Activated CD4-positive, alpha-beta T cell treated with anti-CD3 and anti-CD28 coated beads, Interleukin-10, Interleukin-2, amounts not matched to agents 100 ng/mL and 50 ng/mL, durations not matched to agents 16 hours and 8 hours (primary cell): ENCODE measurements at places on chromosomes 1 and 21.

DNA sequence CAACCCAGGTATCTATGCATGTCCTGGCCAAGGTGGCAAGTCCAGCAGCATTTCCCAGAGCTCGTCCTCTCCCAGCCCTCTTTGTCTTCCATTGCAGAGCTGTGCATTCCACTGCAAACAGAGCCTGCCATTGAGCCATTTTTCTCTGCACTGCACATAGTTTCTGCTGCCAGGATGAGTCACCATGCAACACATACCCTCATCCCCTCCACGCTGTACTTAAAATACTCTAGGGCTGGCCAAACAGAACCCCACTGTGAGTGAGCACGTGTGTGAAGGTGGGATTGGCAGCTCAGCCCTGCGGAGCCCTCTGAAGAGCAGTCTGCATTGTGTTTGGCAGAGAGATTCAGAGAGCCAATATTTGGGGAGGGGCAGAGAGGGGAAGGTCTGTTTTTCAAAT is 3.9 kb upstream of the ATP1B1 start:
- no peak for DNase-seq

DNA sequence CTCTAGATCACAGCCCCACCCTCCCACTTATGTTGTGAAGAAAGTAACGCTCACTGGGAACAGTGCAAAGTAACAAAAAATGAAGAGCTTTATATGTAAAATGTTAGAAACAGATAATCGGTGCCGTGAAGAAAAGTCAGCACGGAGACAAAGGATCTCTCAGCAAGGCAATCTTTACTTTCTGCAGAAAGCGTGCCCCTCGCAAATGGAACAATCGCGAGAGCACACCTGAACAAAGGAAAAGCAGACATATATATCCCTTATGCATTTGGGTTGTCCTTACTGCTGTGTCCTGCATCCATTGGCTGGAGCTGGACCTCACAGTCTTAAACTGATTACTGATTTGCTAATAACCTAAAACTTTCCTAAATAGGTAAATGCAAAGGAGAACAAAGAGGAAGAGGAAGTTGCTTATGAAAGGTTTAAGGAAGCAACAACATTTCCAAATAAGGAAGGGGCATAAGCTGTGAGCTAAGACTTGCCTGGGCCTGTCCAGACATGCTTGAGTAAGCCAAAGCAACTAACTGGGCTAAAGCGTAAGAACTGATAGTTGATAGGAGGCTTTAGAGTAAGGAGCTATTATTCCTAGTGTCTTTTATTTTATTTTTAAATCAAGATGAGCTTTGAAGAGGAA is 89.7 kb downstream of the GTF2B start:
- DNase-seq, result no peak

DNA sequence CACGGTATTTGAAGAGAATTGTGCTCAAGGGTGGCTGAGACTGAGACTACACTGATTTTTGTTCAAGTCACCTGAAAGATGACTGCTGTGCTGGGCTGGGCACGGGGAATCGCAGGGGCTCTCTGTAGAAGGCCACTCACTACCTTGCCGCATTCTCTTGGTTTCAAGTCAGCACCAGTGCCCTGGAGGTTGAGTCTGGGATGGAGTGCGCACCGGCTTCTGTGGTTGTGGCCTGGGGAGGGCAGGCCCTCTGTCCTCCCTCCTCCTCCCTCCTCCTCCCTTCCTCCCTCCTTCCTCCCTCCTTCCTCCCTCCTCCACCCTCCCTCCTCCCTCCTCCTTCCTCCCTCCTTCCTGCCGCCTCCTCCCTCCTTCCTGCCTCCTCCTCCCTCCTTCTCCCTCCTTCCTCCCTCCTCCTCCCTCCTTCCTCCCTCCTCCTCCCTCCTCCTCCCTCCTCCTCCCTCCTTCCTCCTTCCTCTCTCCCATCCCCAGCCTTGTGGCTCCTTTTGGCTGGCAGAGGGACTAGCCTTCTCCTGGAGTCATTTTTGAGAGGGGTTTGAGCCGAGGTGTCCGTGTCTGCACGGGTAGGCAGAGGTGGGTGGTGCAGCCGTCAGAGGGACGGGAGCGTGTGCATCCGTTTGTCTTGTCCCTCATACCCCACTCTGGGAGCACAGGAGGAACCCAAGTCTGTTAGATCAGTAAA is 9.5 kb downstream of the RER1 start:
- DNase-seq, result no peak

- DNase-seq, result peak; percentile 40
Observed at GRCh38 chr1:162627662-162628296, 4.5 kb upstream of the DDR2 start.

- no peak for DNase-seq
Observed at GRCh38 chr1:182687361-182687760, 3.0 kb upstream of the RGS8 start.

GRCh38 chr1:245475126-245475525 is 320.3 kb downstream of the KIF26B start:
- DNase-seq, result no peak

GRCh38 chr1:170114906-170115305 is 30.9 kb upstream of the NTMT2 start:
- no peak for DNase-seq

- DNase-seq, result no peak
Observed at GRCh38 chr1:200867018-200867811, 5.6 kb upstream of the GPR25 start.

- DNase-seq, result no peak
Observed at GRCh38 chr21:16086121-16086520, 356.3 kb downstream of the USP25 start.

- DNase-seq, result no peak
Observed at GRCh38 chr1:6099297-6099696, 53.6 kb downstream of the KCNAB2 start.

DNA sequence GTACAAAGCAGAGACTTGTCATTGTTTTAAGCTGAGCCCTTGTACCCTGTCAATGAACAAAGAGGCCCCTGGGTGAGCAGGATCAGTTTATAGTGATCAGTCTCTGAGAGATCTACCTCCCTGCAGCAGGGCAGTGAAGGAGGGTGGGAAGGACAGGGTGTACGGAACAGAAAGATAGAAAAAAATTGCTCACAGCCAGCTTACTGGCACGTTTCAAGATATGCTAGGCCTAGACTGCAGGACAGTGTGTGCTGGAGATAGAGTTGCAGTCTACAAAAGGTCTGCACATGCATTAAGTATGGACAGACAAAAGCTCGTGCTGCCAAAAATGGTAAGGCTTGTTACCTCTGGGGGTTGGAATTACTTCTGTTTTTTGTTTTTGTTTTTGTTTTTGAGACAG is 34.6 kb downstream of the OVAAL start:
- no peak for DNase-seq

DNA sequence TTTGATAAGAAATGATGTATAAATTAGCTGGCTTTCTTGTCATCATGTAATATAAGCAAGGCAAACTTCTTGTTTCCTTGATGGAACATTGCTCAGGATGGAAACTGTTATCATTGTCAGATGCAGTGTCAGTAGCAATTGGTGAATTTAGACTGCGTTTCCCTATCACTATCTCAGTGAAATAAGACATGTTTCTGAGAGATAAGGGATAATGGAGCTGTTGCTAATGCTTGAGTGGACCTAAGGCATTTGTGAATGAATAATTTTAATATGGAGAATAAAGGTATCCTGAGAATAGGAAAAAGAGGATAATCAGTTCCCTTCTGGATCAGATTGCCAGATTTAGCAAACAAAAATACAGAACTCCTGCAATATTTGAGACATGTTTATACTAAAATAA is 160.9 kb downstream of the HLX start:
- DNase-seq, result no peak

DNA sequence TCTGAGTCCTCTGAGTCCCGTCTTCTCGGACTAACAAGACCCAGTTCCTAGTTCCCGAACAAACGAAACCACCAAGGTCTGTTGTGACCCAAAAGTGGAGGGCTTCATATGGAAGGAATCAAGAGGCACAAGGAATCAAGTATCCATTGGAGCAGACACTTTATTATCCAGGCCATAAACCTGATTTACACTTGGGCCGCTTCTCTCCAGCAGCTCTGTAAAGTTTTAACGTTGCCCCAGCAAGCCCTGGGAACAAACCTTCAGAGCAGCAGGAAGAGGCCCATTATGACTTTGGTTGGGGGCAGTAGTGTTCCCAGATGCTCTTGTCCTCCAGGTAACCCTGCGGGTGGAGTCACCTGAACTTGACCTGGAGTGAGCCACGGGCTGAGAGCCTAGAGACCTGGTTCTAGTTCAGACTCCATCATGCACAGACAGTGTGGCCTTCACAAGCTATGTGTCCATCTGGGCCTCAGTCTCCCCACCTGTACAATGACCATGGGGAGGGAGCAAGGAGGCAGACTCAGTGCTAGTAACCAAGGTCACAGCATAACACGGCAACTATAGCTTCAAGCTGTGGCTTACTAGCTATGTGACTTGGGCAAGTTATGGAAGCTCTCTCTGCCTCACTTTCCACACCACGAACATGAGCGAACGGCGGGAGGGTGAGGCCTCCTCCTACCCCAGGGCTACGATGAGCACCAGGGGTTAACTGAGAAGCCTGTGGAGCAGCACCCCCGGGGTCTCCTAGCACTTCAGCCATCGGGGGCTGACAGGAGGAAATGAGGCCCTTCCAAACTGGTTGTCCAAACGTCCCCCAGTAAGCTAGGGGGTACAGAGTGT is 95.7 kb downstream of the GLIS1 start:
- no peak for DNase-seq

- no peak for DNase-seq
Observed at GRCh38 chr1:10856863-10857598, 60.6 kb upstream of the CASZ1 start.

- no peak for DNase-seq
Observed at GRCh38 chr1:30856260-30856790, 52.2 kb downstream of the SDC3 start.

GRCh38 chr1:53495633-53496345 is 36.6 kb downstream of the DMRTB1 start:
- DNase-seq, result no peak

DNA sequence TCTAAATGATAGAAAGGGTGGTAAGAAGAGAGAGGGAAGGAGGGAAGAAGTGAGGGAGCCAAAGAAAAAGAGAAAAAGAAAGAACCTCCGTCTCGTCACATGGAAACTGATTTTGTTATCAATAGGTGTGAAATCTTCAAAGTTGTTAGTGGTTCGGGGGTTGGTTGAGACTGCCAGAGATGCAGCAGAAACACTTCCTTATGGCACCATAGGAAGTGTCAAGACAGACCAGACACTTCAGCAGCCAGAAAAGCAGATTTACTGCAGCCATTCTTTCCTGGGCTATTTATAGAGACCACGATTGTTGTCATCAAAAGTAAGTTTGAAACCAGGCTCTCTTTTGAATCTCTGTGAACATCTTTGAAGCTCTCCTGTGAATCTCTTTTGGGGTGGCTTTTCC is 150.5 kb downstream of the PLPPR5 start:
- DNase-seq, result no peak

- no peak for DNase-seq
Observed at GRCh38 chr21:34878501-34878900, 170.6 kb downstream of the RUNX1 start.

DNA sequence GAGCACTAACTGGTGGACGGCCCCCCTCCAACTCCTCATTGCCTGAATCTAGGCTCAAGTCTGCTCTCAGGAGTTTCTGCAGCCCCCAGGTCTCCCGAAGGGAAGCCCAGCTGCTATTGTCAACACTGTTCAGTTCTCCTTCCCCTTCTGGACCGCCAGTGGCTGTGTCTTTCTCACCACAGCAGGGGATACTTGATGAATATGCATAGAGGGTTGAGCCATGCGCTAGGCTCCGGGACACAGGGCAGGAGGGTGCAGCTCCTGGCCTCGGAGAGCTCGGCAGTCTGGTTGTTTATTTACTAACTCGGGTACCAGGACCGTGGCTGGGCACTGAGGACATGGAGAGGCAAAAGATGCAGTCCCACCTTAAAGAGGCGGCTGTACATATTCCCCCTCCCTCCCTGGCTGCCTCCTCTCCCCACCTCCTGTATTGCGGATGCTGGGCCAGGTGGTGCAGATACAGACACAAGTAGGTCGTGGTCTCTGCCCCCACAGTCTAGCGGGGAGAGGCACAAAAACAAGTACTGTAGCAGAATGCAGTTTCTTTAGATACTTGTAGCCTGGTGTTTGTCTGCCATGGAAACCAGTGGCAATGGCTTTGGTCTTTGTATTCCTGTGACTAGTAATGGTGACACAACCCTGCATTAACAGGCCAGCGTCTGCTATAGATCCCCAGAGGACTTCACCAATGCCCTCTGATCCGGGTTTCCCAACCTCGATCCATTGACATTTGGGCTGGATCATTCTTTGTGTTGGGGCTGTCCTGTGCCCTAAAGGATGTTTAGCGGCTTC is 26.2 kb downstream of the ARHGEF10L start:
- no peak for DNase-seq

- peak; percentile 29 for DNase-seq
Observed at GRCh38 chr1:218330043-218330623, 15.0 kb upstream of the TGFB2 start.

DNA sequence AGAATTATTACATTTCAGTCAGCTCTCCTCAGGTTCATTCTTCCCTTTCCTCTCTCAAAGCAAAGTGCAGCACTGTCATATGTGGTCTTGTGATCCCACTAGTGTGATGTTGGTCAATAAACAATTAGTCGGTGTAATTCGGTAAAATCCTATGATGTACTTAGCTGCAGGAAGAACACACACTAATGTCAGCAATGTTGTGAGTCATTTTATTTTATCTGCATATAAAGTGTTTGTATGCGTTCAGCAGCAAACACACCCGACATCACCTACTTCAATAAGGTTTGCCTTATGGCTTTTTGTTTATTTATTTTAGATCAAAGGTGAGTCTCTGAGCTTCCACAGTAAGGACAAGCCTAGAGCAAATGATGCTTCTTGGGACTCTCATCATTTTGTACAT is 47.8 kb downstream of the PTPN14 start:
- no peak for DNase-seq

DNA sequence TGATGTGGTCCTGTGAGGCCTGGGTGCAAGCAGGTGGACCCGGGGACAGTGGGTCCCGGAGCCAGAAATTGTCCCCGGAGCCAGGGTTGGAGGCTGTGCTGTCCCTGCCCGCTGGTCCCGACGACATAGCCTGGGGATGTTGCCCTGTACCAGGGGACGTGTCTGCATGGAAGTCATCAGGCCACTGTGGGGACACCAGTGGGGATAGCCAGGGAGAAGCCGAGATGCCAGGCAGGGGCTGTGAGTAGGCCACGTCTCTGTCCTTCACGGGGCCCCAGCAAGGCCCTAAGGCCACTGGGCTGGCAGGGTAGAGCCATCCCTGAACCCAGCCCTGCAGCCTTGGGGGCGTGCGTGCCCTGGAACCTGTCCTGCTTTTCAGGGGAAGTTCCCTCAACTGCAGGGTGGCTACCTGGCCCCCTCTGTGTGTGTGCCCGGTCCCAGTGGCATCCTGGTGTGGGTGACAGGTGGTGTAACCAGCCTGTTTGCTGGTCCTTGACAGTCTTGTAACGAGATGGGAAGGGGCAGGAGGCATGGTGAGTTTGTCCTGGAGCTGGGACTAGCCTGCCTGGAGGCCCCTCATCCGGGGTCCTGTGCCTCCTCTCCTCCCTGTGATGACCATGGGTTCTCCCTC is 73.2 kb downstream of the OBSCN start:
- no peak for DNase-seq

GRCh38 chr1:88650676-88651418 is 33.2 kb upstream of the PKN2 start:
- no peak for DNase-seq

GRCh38 chr21:40490408-40490807 is 356.6 kb downstream of the DSCAM start:
- no peak for DNase-seq
